ENCODE measurements at places on chromosomes 4 and X.

- DNase-seq = no peak
Observed at GRCh38 chr4:75686346-75686745, 13.1 kb upstream of the G3BP2 start.

- DNase-seq = no peak
Observed at GRCh38 chrX:100663642-100664041, 19.6 kb downstream of the SRPX2 start.

DNA sequence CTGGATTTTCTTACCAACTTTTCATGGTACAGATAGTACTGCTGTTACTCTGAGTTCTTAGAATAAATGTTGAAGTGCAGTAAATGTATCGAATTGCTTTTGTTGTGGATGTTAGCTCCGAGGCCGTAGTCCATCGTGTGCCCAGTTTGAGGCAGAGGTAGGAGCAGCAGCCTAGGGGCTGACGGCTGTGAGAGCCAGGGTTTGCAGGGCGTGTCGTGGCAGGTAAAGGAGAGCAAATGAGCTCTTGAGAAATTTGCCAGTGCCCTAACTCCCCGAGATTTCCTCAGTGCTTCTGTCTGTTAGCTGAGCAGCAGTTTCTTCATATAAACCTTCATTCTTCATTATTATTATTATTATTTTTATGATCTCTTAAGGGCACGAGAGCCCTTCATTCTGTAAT, 21.6 kb downstream of the PRIMPOL start:
- no peak for DNase-seq

GRCh38 chr4:69823048-69823447, 36.9 kb downstream of the SULT1E1 start:
- DNase-seq = no peak

- no peak for DNase-seq
Observed at GRCh38 chr4:24032371-24032989, 142.6 kb upstream of the PPARGC1A start.

DNA sequence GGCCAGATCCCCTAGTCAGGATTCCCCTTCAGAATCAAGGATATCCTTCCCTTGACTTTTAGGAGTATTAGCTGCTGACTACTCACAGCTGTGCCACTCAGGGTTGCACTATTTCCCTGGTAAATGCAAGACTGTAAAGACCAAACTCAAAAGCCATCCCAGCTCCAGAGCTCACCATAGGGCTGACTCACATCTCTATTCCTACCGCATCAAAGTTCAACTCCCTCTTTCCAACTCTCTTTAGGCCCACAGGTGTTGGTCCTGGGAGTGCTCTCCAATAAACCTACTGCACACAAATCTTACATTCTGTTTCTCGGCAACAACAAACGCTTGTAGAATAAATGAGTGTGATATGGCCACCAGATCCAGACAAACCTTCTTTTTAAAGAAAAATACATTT, 109.6 kb downstream of the PPP3CA start:
- no peak for DNase-seq

GRCh38 chr4:60605646-60606354, 594.3 kb upstream of the ADGRL3 start:
- no peak for DNase-seq

GRCh38 chr4:26935397-26935796, 74.8 kb downstream of the STIM2 start:
- DNase-seq = no peak

DNA sequence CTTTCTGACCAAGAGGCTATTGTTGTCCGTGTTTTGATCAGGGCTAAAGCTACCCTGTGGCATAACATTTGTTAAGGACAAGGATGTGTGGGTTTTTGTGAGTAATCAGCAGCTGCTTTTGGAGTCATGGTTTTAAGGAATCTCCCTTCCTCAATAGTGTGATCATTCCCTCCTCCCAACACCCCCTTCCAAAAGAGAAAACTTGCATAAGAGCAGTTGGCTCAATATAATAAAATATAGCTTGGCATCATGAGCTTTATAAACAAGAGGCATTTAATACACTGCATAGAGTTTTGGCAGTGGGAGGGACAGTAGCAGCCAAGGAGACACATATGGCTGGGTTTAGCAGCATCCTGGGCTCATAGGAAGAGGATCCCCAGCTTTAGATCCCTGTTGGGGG, 84.7 kb downstream of the NHS start:
- DNase-seq = no peak

GRCh38 chr4:103996637-103997036, 276.9 kb upstream of the TACR3 start:
- no peak for DNase-seq

DNA sequence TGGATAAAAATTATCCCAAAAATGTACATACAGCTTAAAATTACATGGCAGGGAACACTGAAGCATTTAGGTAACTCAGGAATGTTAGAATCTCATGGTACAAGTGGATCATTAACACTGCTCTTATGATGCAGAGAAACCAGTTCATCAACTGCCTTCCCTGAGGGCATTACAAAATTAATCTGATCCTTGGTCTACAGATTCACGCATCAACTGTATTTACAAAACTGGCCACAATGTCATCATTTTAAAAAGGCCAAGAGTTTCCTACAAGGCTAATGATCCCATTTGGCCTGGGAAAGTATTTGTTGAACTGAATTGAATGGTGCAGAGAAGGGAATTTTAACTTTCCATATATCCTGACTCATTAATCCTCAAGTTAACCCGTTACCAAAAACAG, 84.6 kb downstream of the TSPAN5 start:
- DNase-seq = no peak

DNA sequence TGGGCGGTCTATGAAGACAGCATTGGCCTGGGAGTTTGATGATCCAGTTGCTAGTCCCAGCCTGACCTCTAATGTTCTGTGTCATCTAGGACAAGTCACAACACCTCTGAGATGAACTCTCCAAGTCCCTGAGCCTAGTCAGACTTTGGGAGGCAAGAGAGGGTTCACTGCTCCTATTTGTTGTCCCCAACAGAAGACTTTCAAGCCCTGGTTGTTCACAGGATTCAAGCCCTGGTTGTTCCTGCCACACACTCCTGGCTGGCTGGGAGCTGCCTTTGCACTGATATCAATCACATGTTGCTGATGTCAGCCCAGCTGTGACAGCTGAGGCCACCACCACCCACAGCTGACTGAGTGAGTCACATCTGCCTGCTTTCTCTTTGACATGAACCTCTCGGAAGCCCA, 253.2 kb upstream of the RASGEF1B start:
- peak; percentile 37 for DNase-seq

GRCh38 chr4:105551965-105552746, at the start of gene ARHGEF38:
Gene ARHGEF38 (plus strand): TSS chr4:105552620. CDS start chr4:105552766, 146 bp downstream.
- DNase-seq = no peak

DNA sequence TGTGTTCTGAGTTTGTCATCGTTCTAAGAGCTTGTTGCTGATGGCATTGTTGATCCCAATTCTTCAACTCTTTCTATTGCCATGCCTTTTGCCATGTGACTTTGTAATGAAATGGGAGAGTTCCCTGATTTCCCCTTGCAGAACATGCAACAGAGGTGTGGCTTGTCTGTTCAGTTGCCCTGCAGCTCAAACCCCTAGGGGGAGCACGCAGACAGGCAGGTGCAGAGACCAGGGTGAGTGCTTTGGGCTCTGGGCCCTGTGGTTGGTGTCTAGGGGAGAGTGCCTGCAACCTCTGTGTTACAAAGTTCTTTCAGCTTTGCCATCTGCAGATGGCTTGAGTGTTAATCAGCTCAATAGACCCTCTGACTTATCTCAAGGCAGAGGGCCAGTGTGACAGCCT, 332.7 kb downstream of the MID1IP1 start:
- DNase-seq = no peak

DNA sequence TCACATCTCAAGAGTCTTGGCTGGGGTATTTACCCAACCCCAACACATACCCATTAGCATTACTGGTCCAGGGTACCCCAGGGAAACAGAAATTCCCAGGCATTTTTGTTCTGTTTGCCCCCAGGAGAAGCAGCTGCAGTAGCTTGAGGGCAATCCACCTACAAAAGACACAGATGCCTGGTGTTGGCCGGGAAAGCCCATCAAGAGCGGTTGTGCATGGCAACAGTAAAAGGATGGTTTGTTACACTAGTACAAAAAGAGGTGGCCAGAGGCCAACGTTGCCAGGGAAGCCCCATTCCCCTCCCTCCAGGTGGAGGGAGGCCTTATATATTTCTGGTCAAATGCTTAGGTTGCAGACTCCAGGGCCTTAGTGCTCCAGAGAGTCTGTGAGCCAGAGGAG, 637.8 kb downstream of the BCOR start:
- no peak for DNase-seq

- no peak for DNase-seq
Observed at GRCh38 chrX:40544343-40545266, 36.2 kb upstream of the ATP6AP2 start.
